Naive thymus-derived CD8-positive, alpha-beta T cell (primary cell): ENCODE measurements at places on chromosomes 1 and 21.

GRCh38 chr1:106846656-106847055 lies 209.8 kb upstream of the PRMT6 start:
- DNase-seq, result no peak

DNA sequence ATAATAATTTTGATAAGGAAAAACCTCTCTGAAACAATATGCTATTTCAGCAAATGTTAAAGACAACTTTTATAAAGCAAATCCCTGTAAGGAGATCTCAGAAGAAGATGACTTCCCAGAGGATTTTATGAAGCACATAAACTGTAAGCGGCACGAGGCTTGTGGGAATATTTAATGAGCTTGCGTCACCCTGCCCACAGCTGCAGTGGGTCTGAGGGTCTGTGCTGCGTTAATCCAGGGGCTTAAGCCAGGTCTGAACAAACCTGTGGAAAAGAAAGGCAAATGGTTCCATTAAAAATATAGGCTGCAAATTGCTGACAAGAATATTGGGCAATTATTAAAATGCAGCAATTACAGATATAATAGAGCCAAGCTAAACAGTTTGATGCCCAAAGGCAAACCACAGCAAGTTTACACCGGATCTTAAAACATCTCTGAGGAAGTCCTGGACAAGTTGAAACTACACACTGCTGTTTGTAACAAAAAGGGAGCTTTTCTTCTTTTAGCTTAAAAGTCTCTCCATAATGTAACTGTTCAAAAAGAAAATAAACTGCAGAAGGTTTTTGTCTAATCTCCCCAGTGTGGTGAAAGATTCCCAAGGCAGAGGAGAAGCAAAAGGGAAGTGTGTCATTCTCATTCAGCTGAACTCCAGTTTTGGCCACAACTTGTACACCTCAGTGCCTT lies 21.8 kb downstream of the TGFBR3 start:
- no peak for DNase-seq

- no peak for DNase-seq
Observed at GRCh38 chr21:43689556-43690337, 29.2 kb upstream of the PDXK start.

DNA sequence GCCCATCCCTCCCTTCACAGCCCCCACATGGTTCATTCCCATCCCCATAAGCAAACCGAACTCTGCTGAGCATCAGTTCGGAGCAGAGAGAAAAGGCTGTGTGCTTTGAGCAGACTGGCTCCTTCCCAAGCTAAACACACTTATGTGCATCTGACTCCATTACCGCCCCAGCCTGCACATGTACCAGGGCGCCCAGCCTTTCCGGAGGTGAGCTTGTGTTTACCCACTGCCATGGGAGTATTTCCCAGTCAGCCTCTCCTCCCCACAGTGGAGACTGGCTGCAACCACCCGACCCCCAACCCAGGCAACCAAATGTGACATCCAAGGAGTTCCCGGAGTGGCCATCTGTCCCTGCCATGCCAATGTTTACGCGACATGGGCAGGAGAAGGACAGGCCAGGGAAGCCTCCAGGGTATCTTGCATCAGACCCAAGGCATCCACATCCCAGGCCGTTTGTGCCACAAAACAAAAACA lies 9.4 kb downstream of the TIAM1 start:
- DNase-seq, result no peak

DNA sequence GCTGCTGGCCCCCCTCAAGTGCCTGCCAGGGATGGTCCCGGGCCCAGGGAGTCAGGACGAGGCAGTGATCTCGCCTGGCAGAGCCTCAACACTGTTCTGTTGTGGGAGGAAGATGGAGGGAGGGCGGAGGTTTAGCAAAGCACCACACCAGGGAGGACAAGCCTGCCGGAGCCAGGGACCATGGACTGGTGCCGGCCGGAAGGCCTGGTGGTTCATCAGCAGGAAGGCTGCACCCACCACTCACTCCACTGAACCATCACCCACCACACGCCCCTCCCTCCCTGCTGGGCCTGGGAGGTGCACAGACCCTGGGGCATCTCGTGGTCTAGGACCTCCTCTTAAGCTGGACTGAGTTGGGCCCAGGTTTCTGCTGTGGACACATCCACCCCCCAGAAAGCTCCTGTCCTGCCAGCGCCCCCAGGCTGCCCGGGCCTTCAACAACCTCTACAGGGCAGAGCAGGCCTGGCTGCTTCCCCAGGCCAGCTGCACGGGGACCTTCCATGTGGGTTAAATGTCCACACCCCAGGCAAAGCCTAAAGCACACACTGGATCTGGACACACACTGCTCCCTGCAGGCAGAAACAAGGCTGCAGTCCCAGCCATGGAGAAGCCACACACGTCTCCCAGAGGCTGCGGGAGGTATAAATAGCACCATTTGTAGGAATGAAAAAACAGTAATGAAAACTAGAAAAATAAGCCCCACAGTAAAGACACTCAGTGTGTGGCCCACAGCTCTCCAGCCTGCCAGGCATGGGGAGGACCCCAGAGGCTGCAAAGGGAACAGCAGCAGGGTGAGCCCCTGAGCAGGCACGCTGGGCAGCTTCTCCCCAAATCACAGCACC lies 10.4 kb upstream of the TMEM240 start:
- no peak for DNase-seq

- DNase-seq, result no peak
Observed at GRCh38 chr1:21828075-21828474, 16.0 kb downstream of the LDLRAD2 start.

DNA sequence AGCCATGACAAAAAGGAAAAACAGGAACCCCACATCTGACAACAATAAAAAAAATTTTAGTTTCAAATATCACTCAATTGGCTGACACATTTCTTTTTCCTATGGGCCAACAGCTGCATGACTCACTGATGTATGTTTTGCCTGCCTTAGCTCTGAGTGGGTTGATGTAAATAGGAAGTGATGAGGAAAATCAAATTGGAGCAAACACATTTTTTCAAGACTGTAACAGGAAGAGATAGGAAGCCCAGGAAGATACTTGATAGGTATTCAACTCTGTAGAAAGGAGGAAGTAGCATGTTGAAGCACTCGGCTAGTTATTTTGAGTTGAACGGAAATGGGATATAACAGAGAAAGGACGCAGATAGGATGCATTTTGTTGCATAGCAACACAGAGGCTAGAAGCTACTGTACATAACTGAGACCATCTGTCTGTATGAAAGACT lies 168.0 kb upstream of the NR5A2 start:
- DNase-seq, result no peak
